Activated T-helper 1 cell treated with anti-CD3 and anti-CD28 coated beads, Interleukin-2, amount 50 U/mL, for 16 hours (primary cell): ENCODE measurements at places on chromosomes 3 and 15.

DNA sequence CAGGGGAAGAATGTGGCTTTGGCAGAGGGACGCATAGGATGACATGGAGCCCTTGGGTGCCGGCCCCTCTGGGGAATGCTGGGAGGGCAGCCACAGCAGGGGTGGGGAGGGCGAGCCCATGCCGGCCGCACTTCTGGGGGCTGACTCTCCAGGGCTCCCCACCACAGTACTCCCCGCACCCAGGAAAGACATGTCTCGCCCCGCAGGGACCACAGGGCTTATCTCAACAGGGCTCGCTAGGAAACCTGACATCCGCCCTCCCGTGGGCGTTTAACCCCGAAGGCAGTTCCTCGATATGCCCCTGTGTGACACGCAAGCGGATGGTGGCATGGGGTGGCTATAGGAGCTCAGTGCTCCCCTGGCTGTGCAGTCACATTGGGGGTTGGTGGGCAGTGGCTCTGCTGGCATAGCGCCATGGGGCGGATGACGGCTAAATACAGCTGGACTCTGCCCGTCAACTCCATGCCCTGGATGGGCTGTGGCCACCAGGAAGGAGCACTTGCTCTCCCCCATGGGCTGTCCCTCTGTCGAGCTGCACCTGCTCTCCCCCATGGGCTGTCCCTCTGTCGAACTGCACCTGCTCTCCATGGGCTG is 141.4 kb downstream of the ADAMTS17 start:
- DNase-seq, result no peak

- no peak for DNase-seq
Measured at GRCh38 chr3:43346978-43347749, 60.8 kb downstream of the SNRK start.

- DNase-seq, result no peak
Measured at GRCh38 chr3:51522273-51522962, 16.1 kb upstream of the RAD54L2 start.

GRCh38 chr15:41825572-41826535 is 2.0 kb upstream of the JMJD7 start:
- DNase-seq, result no peak

- DNase-seq, result no peak
Measured at GRCh38 chr15:41936155-41936554, 36.2 kb downstream of the EHD4 start.

- DNase-seq, result no peak
Measured at GRCh38 chr3:143410259-143410658, 290.7 kb downstream of the CHST2 start.

DNA sequence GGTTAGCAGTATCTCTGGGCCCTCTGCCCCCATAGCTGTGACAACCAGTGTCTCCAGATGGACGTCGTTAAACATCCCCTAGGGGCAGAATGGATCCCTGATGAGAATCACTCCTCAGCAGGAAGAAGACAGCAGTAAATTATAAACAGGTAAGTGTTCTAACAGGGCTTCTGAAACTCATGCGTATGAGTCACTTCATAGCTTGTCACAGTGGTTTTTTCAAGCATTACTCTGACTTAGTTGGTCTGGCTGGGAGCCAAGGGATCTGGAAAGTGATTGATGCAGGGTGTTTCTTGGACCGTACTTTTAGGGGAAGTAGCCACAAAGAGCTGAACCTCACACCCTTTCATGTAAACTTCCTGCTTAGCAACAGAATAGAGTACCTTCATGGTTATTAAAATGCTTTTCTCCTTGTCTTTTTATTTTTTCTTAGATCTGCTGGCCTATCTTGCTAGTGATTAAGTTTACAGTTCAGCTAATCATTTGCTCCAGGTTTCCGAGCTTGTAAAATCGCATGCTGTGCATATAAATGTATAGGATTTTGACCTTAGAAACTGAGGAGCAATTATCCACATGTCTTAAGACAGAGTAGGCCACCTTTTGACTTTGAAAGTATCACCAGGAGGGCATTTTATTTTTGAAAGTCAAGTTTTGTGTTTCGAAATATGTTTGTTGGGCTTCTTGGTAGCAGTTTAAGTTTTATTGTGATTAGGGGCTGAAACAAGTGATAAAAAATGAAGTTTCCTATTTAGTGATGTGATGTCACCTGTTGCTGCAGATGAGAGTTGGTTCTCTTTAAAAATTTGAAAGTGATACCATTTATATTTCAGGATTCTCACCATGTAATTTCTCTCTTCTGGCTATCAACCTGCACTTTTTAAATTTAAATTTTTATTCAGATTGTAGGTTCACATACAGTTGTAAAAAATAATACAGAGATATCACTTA is 333.9 kb downstream of the PTPRG start:
- no peak for DNase-seq

GRCh38 chr15:64521201-64521600 is 60.8 kb downstream of the ZNF609 start:
- DNase-seq, result no peak

- no peak for DNase-seq
Measured at GRCh38 chr3:79012946-79013362, 754.8 kb downstream of the ROBO1 start.

DNA sequence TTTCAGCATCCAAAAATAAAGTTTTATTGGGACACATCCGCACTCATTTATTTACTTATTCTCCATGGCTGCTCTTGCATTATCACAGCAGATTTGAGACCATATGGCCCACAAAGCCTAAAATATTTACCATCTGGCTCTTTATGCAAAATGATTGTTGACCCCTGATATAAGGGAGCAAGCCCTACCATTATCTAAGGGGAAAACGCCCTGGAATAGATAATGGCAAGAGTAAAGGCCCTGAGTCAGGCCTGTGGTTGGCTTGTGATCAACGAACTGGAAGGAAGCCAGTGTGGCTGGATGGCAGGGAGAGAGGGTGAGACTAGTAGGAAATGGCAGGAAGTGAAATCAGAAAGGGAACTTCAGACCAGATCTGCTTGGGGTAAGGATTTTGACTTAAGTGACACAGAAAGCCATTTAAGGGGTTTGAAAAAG is 24.6 kb upstream of the DMXL2 start:
- no peak for DNase-seq

GRCh38 chr3:95627697-95628096 is 1186.7 kb upstream of the EPHA6 start:
- DNase-seq, result no peak

DNA sequence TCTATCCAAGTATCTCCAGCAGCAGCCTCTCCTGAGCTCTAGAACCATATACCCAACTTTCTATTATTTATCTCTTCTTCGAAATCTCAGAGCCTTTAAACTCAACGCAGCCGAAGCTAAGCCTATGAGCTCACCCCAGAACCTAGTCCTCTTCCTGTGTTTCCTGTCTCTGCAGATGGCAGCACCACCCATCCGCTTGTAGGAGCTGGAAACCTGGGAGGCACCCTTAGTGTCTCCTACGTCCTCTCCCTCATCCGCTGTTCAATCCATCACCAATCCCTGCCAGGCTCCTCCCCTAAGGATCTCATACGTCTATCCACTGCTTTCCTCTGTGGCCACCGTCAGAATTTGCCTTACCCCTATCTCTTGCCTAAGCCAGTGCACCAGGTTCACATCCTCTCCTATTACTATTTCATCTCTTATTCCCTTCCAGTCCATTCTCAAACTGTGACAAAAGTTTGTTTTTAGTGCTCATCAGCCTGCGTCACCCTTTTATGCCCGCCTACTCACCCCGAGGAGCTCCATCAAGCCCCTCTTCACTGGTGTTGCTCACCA is 9.6 kb downstream of the VGLL4 start:
- no peak for DNase-seq

- DNase-seq, result no peak
Measured at GRCh38 chr3:187976365-187976900, 177.5 kb upstream of the LPP start.

- no peak for DNase-seq
Measured at GRCh38 chr3:157427901-157428300, 8.7 kb upstream of the PTX3 start.

DNA sequence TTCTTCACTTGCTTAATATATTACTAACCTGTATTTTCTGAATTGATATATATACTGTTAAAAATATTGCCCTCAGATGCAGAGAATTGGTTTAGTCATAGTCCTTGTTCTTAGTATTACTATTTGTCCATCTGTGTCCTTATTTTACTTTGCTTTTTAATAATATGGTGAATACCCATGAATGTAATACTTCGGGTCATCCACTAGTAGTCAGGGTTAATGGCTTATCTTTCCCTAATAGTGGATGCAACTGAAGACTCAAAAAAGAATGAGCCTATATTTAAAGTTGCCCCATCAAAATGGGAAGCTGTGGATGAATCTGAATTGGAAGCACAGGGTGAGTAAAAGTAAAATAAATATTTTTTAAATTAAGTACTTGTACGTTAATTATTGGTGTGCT is 36.5 kb downstream of the U2SURP start:
- DNase-seq, result no peak

DNA sequence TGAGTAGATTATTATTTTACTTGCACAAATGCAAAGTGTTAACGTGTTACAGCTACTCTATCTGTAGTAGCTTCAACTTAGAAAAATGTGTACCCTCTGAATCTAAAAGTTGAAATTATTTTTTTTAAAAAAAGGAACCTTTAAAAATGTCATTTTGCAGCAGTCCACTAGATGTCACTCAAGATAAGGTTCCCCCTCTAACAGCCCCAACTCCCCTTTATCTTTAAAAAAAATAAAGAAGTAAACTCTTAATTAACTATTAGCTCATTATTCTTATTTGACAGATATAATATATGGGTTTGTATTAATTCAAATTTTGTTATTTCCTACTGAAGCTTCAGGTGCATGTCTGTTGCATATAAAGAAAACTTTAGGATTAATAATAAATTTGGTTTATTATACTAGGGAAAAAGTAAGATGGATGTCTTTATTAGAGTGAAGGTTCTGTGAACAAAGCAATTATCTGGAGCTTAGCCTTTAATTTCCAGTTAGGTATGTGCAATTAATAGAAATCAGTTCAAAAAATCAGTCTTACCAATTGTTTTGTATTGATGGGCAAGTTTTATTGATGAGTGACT is 288.5 kb downstream of the VGLL3 start:
- no peak for DNase-seq

GRCh38 chr3:34248352-34248751 is 449.9 kb downstream of the PDCD6IP start:
- no peak for DNase-seq
